ENCODE measurements at places on chromosomes 1 and 21.
A peak's percentile ranks its signal among the peaks of the same experiment; 100 is the strongest.

GRCh38 chr1:215772151-215772550, 205.0 kb downstream of the KCTD3 start:
- no peak for DNase-seq

- no peak for DNase-seq
Measured at GRCh38 chr21:37101384-37101783, 28.3 kb downstream of the TTC3 start.

DNA sequence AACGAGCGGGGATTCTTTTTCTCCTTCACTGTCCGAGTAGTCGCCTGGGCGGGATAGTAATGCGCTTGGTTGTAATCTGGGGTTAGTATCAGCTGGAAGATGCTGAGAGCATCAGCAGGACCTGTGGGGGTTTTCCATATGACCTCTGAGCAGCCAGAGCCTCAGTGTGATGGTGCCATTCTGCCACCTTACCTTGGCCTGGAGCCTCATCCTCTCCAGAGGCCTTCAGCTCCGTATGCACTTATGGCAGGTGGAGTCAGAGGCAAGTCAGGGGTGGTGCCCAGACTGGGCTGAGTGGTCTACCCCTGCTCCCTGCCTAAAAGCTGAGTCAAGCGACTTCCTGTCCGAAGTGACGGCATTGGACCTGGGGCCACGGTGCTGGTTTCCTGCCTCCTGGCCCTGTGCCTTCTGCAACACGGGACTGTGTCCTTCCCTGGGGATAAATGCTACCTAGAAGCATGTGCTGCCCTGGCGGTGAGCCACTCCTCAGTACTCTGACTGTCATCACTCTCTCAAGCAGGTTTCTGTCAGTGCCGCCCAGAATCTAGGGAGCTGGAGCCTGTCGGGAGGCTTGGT, 24.7 kb downstream of the TENT5C start:
- no peak for DNase-seq

- DNase-seq: no peak
Measured at GRCh38 chr1:61047061-61047460, 35.3 kb upstream of the NFIA start.

- DNase-seq: no peak
Measured at GRCh38 chr1:85091671-85092280, 43.5 kb upstream of the MCOLN3 start.

DNA sequence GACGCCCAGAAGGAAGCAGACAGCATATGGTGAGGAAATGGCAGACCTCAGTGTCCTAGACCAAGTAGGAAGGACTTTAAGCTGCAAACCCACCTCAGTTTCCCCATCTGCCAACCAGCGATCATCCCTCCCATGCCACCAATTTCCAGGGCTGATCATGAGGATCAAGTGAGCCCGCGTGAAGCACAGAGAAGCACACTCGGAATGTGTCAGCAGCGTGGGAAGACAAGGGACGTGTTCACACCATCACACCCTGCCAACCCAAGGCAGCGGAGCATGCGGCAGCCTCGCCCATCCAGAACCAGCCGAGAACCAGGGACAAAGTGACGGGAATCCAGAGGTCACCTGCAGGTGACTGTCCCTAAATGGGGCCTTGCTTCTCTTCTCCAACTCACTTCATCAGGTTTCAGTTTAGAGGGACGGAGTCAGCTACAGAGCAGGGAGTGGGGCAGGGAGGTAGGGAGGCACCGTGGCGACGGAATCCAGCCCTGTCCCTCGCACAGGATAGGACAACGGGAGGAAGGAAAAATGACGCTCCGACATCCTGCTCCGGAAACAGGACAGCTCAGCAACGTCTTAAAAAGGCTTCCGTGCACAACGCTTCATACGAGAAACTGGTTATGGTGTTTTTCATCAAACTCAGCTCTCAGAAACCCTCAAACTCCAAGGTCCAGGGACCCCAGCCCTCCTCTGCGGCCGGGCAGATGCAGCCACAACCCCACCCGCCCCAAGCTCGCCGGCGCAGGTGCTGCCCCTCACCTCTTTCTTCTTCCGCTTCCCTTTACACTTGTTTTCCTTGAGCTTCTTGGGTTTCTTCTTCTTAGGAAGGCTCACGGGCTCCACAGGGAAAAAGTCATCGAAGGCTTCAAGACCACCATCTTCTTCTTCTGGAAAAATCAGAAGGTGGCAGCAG, 12.5 kb downstream of the CHD5 start:
- no peak for DNase-seq

DNA sequence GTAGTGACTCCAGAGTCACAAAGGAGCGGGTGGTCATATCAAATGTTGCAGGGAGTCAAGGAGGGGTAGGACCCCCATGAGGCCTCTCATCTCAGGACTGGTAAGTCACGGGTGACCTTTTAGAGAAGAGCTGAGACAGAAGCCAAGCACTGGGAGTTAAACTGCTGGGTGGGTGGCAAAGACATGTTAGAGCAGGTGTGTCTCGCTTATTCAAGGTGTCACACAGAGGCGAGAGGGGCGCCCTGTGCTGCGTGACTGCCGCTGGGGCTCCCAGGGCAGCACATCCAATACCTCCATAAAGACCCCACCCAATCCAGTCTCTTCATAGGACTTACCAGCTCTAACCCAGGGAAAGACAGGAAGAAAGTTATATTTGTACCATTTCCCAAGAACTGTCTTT, 15.2 kb downstream of the CASQ2 start:
- DNase-seq: no peak

DNA sequence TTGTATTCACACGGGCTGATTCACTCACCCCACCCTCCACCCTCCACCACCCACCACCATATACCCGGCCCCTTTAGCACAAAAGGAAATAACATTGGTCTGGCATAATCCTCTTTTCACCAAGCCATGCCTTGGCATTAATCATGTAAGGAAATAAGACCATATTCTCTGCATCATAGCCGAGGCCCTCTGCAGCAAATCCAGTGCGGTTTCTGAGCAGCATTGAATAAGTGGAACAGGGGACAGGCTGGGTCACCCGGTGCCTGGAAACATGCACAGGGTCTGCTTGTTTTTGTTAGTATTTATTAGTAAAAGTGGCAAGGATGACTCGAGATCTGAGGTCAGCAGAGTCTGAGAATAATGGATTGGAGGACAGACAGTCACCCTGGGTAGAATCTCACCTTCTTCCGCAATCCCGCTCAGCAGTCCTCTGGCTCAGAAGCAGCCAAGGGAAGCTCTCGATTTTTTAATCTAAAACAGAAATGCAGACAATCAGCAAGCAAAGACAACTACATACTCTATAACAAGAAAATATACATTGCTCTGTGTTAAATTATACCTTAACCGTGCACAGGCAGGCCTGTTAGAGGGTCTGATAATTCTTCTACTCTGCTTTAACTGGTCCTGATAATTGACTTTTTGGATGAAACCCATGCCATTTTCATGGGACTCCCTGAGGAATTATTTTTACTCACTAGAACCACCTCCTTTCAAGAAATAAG, 52.4 kb upstream of the CDC42BPA start:
- DNase-seq: no peak

GRCh38 chr1:112319371-112320040, 76.5 kb upstream of the CTTNBP2NL start:
- no peak for DNase-seq

GRCh38 chr1:12585951-12586942, 31.8 kb downstream of the DHRS3 start:
- no peak for DNase-seq

DNA sequence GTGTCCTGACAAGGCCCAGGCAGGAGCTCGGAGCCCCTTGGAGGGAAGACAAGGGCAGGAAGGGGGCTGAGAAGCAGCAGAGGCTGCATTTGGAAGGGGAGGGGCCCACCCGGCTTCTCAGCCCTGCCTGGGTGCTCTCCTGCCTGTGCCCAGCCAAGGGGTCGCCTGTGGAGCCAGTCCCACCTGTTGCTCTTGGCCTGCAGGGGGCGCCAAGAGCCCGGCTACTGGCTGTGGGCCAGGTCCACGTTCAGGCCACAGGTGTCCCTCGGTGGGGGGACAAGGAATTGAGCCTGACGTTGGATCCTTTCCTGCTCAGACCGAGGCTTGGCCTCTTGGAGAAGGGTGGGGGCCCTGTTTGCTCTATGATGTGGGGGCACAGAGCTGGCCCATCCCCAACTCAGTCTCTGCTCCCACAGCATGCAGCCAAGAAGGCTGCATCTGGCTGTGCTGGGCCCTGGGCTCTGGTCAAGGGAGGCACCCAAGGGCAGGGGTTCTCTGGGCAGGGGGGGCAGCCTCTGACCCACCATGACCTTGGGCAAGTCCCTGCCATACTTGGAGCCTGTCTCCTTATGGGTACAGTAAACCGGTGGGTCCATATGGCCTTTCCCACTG, 10.9 kb downstream of the WNT4 start:
- DNase-seq: peak; percentile 91

- no peak for DNase-seq
Measured at GRCh38 chr1:41875487-41875886, 43.2 kb downstream of the HIVEP3 start.

- DNase-seq: no peak
Measured at GRCh38 chr21:35920436-35920835, 139.9 kb downstream of the SETD4 start.

GRCh38 chr21:44875316-44875700, 1.8 kb upstream of the PTTG1IP start:
- no peak for DNase-seq

DNA sequence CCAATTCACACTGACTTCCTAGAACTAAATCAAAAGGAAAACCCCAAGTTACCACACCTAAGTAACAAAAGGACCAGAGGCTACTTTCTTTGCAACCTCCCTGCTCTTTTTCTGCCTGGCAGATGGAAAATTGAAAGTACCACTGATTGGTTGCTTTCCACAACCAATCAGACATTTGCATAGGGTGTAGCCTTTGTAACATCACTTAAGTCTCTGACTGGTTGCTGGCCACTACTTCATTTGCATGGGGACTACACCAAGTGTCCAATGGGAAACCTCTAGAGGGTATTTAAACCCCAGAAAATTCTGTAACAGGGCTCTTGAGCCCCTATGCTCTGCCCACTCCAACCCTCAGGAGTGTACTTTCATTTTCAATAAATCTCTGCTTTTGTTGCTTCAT, 365.0 kb downstream of the LTN1 start:
- DNase-seq: no peak

- no peak for DNase-seq
Measured at GRCh38 chr1:33299461-33300155, 21.3 kb downstream of the A3GALT2 start.

DNA sequence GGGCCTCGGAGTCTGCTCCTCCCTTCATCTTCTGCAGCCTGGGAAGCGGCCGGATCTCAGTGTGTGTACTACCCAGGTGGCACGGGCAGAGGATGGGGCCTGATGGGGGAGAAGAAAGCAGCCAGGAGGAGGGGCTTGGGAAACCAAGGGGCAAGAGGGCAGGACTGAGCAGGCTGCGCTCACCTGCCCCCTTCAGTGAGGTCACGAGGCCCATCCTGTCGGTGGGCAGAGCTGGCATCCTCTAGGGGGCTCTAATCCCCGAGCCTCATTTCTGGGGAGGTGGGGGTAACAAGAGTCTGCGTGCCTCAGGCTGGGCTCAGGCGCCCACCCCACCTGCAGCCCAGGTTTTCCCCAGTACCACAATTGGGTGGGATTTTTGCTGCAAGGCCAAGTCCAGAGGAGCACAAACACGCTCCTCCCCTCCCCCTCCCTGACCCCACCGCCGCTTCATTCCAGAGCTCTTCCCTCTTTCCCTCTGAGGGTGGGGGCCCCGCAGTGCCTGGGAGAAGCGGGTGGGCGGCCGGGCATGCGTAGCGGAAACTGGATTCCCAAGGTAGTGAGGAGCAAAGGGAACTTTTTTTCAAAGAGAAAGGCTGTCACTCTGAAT, 1.8 kb upstream of the WNT3A start:
- DNase-seq: peak; percentile 21

GRCh38 chr1:1920608-1921458, 1.8 kb upstream of the TMEM52 start:
- no peak for DNase-seq

DNA sequence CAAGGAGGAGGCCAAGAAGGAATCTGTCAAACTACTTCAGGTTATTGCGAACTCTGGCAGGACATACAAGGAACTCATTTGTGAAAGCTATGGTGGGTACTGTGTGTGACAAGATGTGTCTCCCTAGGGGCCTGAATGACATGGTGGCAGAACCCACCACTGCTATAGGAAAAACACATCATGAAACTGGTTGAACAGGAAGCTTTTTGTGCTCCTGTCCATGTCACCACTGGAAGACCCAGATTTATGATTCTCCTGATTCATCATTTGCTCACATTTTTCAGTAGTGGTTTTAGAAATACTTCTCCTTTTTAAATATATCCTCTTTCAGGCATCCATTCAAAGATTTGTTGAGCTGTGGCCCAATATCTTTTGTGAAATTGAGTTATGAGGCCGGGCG, 23.6 kb downstream of the ARMH1 start:
- no peak for DNase-seq

DNA sequence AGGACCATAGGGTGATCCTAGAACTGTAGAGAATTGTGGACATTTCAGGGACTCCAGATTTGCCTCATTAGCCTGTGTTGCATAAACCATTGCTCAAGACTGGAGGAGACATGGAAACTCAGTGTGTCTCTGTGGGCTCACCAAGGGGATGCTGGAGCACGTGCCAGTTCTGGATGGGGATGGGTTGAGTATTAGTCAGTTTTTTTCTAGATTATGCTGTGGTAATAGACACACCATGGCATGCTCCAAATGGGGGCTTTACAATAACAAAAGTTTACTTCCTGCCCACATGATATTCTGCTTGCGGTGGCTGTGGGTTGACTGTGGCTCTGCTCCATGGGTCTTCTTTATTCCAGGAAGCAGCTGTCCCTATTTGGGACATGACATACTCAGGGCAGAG, 125.4 kb downstream of the FOXD2 start:
- no peak for DNase-seq

- no peak for DNase-seq
Measured at GRCh38 chr1:160244209-160244608, 18.1 kb downstream of the DCAF8 start.

DNA sequence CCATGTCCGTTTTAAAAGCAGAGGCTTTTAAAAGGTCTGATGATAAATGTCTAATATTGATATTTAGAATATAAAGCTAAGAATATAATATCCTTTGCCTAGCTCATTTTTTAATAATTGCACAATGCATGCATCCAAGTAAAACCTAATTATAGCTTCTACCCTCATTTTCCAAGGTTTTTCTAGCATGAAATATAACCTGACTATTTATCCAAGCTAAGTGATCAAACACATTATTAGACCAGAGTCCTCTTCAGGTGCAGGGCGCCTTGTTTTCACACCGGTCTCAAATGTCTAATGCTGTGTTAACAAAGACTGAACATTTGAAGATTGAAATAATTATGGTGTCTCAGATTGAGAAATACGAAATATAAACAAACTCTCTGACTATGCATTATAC, 648.9 kb upstream of the CXADR start:
- no peak for DNase-seq

DNA sequence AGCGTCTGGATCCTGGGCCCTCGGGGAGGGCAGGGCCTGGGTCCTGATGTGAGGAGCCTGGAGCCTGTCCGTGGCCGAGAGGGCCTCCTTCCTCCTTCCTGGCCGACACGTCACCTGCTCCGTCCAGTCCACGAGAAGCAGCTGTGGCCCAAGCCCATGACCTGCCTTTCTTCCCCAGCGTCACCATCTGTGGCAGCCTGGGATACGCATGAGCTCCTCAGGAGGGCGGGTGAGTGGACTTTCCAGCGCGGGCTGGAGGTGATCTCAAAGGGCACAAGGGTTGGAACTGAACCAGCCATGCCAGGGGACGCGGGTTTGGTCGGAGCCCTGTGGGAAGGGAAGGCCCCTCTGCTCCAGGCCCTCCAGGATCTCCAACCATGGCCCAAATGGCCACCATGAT, 90.4 kb downstream of the DHRS3 start:
- no peak for DNase-seq

- no peak for DNase-seq
Measured at GRCh38 chr1:98887507-98887906, 117.2 kb downstream of the PLPPR5 start.

Measured in GM13976 (cell line).